ENCODE measurements at places on chromosomes 3 and 15. TPM values are rescaled to one million over a fixed set of nuclear protein-coding genes. Genes with fewer than 3 reads are reported as not detected.

DNA sequence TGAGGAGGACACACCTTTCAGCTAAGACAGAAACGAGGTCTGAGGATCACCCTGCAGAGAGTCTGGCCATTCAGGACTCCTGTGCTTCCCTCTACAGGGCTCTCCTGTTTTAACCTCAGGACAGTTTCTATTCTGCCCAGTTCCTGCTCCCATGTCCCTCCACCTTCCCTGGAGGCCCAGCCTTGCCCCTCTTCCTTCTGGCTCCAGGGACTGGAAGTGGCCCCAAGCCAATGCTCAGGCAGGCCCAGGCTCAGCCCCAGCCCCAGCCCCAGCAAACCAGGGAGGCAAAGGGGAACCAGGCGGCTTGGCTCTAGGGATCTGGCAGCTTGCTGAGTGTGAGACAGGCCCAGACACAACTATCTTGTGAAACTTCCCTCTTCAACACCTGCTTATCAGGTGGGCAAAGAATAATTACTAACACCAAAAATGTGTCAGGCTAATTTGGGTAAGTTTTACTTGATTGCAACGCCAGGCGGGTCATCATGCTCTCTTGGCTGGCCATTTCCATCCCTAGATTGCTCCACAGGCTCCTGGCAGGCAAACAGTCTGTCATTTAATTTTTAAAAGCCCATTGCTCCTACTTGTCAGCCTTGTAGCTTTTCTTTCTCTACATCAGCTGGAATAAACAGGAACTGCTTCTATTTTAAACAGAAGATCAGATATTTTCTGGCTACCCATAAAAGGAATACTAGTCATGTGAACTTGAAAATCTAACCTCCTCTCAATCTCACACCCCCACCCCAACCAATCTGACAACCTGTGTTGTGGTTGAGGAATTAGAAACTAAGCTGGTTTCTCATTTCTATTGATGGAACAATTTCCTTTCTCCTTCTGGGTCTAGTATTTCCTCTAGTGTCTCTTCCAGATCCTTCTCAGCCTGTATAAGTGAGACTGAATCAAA is 33.5 kb downstream of the UPK1B start:
- H3K27ac ChIP-seq: no peak overlapping the region
- peaks cover 33% of the 10 kb centered on the region for H3K36me3 ChIP-seq
- H3K4me1 ChIP-seq: peaks cover 21% of the 10 kb centered on the region
- no peaks in the 10 kb centered on the region for H3K27me3 ChIP-seq

GRCh38 chr15:38547255-38547997 is 17.2 kb downstream of the RASGRP1 start:
- no peaks in the 10 kb centered on the region for H3K27me3 ChIP-seq
- H3K4me3 ChIP-seq: peak overlapping the region; percentile 6
- H3K36me3 ChIP-seq: peaks cover 61% of the 10 kb centered on the region
- peak; percentile 63 for DNase-seq

DNA sequence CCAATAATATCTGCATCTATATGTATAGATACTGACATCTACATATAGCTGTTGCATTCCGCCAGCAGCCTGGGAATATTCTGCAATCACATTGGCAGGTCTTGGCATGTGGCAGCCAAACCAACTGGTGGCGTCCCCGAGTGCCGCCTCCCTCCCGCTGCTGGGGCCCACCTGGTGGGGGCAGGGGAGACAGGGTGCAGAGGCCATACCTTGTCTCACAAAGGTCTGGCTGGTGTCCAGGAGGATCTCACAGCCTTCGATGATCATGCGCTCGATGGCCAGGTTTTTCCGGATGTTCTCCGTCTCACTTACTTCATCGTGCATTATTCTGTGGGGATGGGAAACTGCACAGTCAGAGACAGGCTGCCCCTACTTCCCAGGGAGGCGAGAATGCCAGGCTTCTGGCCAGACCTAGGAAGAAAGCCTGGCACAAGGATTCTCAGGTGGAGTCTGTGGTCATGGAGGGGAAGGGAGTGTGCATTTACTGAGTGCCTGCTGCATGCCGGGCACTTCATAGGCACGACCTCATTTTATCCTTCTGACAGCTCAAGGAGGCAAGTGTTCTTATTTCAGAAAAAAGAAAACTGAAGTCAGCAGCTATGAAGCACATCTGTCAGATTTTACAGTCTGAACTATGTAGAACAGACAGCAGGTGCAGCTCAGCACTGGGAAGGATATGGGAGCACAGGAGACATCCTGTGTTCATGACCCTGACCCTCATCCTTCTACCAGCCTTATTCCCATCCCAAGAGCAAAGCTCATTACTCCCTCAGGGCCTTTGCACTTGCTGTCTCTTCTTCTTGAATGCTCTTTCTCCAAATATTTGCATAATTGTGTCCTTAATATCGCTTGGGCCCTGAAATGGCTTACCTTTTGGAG is 62.8 kb downstream of the RASGRF1 start:
- H3K4me1 ChIP-seq: no peaks in the 10 kb centered on the region
- no peak overlapping the region for H3K4me3 ChIP-seq
- DNase-seq: no peak
- no peak overlapping the region for H3K27ac ChIP-seq

Gene FOXB1
- 0.68 TPM for total RNA-seq

DNA sequence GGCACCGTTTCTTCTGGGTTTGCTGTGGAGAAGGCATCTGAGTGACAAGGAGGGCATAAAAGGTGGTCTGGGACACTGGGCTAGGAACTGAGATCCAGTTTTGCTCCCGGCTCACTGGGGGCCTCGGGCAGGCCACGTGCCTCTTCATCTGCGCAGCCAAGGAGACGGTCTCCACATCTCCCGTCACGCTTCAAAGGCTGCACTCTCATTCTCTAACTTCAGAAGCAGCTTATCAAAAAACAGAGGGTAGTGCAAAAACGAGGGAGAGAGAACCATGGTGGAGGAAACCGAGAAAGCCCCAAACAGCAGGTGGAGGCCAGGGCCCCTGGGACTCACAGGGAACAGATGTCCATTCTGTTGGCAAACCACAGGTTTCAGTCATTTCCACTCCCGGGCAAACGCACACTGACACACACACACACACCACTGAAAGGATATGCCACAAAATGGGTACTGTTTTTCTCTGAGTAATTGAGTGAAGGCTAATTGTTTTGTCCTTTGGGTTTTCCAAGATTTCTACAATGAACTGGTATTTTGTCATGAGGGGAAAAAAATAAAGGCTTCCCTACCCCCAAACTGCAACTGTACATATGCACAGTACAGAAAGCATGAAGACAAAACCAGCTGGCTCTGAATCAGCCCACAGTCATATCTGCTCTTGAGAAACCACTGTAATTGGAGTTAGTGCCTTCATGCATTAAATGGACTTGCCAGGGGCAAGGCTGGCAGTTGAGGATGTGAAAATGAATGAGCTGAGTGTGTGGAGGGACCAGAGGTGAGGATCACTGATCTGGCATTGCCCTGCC is 71.9 kb downstream of the MGLL start:
- peaks cover 30% of the 10 kb centered on the region for H3K4me1 ChIP-seq
- peak overlapping the region; percentile 67 for H3K27ac ChIP-seq
- no peaks in the 10 kb centered on the region for H3K36me3 ChIP-seq
- peaks cover 18% of the 10 kb centered on the region for H3K27me3 ChIP-seq
- no peak for DNase-seq

DNA sequence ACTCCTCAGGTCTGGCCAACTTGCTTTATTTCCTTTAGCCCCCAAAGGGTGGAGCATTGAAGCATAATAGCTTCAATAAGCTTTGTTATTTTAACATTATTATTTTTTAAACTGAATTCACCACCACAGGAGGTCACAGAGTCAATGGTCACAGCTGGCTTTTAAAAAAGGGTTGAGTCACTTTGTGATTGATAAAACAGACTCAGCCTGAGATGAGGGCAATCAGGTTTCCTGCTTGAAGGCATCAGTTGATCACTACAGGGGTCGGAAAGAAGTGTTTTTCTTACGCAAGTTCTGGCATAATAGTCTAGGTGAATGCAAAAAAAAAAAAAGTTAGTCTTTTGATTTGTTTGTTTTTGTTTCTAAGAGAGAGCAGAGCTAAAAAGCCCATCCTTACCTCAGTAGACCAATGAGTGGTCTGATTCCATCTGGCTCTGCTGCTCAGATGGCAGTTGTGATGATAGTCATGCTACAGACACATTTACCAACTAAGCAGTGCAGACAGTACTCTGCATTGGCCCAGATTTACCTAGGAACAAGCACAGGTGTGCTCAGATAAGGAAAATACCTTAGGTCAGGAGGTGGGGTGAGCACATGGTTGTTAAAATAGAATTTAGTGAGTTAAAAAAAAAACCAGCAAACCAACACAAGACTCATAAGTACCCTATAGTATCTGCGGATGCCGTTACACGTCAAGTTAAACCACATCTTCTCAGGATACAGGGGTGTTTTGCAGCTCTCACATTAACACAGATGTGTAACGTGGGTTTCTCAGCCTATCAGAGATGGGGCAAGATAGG is 22.6 kb downstream of the ZNF80 start:
- peaks cover 2% of the 10 kb centered on the region for H3K36me3 ChIP-seq
- DNase-seq: peak; percentile 83
- H3K27ac ChIP-seq: no peak overlapping the region

DNA sequence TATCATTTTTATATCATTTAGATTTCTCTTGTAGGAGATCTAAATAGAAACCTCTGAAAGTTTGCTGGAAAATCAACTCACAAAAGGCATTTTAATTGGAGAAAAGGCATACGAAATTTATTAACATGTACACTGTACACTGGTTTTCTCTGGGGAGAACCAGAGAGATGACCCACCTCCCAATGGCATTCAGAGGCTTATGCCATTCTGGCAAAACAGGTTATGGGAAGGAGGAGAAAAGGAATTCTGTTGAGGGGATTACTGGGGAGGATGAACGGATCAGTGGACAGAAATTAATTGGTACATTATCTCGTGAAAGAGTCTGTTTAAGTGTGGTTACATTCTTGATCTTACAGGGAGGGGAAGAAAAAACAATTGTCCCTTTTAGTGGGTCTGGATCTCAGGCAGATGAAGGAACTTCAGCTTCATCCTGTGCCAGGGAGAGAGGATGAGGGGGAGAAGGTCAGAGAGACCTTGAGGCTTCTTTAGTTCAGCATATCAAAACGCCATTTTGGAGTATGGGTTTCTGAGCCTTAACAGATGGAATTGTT is 16.5 kb downstream of the RAB11A start:
- no peak overlapping the region for H3K4me3 ChIP-seq
- no peak for DNase-seq
- peaks cover 65% of the 10 kb centered on the region for H3K36me3 ChIP-seq
- H3K27me3 ChIP-seq: no peaks in the 10 kb centered on the region
- peaks cover 69% of the 10 kb centered on the region for H3K4me1 ChIP-seq

Gene ECE2
- total RNA-seq: not detected

All from activated CD4-positive, alpha-beta T cell treated with anti-CD3 and anti-CD28 coated beads, Interleukin-2, amount 10 ng/mL, durations not matched to agents 24 days and 14 days (primary cell).